ENCODE measurements at places on chromosomes 4 and X. TPM values are rescaled to one million over a fixed set of nuclear protein-coding genes. Genes with fewer than 3 reads are reported as not detected.

GRCh38 chr4:155974476-155974749 is 20.7 kb upstream of the CTSO start:
- H3K27ac ChIP-seq: no peak overlapping the region
- H3K4me3 ChIP-seq: no peak overlapping the region
- no peak for DNase-seq
- H3K27me3 ChIP-seq: no peaks in the 10 kb centered on the region

DNA sequence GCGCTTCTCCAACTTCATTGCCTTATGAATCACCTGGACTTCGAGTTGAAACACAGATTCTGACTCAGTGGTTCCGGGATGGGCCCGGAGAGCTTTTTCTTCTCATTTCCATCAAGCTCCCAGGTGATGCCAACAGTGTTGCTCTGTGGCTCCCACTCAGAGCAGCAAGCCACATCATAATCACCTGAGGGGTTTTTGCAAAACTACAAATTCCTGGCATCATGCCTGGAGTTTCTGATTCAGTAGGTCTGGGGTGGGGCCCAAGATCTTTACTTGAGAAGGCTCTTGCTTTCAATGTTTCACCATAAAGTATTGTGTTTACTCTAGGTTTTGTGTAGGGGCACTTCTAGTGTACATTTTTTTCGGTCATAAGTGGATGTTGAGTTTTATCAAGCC is 7.0 kb downstream of the MTM1 start:
- DNase-seq: no peak
- H3K36me3 ChIP-seq: no peaks in the 10 kb centered on the region

GRCh38 chrX:147565237-147565636 is 346.5 kb upstream of the FMR1 start:
- H3K27me3 ChIP-seq: no peaks in the 10 kb centered on the region
- no peak overlapping the region for H3K4me3 ChIP-seq
- no peak overlapping the region for H3K27ac ChIP-seq
- H3K36me3 ChIP-seq: no peaks in the 10 kb centered on the region
- no peak for DNase-seq

GRCh38 chr4:52863324-52863723 is 1.2 kb downstream of the RASL11B start:
- no peaks in the 10 kb centered on the region for H3K4me1 ChIP-seq
- H3K4me3 ChIP-seq: no peak overlapping the region
- no peaks in the 10 kb centered on the region for H3K27me3 ChIP-seq
- H3K36me3 ChIP-seq: no peaks in the 10 kb centered on the region
- no peak overlapping the region for H3K27ac ChIP-seq

GRCh38 chrX:154019061-154019621 is 561 bp downstream of the IRAK1 start:
- peak overlapping the region; percentile 52 for H3K4me3 ChIP-seq
- no peaks in the 10 kb centered on the region for H3K27me3 ChIP-seq
- H3K36me3 ChIP-seq: no peaks in the 10 kb centered on the region
- peaks cover 4% of the 10 kb centered on the region for H3K4me1 ChIP-seq
- DNase-seq: no peak

- H3K27me3 ChIP-seq: no peaks in the 10 kb centered on the region
- H3K36me3 ChIP-seq: no peaks in the 10 kb centered on the region
- no peak for DNase-seq
- H3K4me1 ChIP-seq: peaks cover 4% of the 10 kb centered on the region
- H3K27ac ChIP-seq: peak overlapping the region; percentile 72
Measured at GRCh38 chr4:102759831-102760644, 730 bp downstream of the MANBA start.

- H3K27me3 ChIP-seq: no peaks in the 10 kb centered on the region
- no peaks in the 10 kb centered on the region for H3K36me3 ChIP-seq
- no peak for DNase-seq
- H3K4me3 ChIP-seq: no peak overlapping the region
- no peak overlapping the region for H3K27ac ChIP-seq
- no peaks in the 10 kb centered on the region for H3K4me1 ChIP-seq
Measured at GRCh38 chr4:141459020-141459419, 177.4 kb upstream of the IL15 start.

- H3K27me3 ChIP-seq: no peaks in the 10 kb centered on the region
- no peak overlapping the region for H3K4me3 ChIP-seq
- H3K4me1 ChIP-seq: peaks cover 13% of the 10 kb centered on the region
Measured at GRCh38 chr4:40723728-40724127, 26.0 kb upstream of the NSUN7 start.

- H3K27ac ChIP-seq: no peak overlapping the region
- no peaks in the 10 kb centered on the region for H3K4me1 ChIP-seq
- H3K36me3 ChIP-seq: peaks cover 35% of the 10 kb centered on the region
- no peak overlapping the region for H3K4me3 ChIP-seq
- no peak for DNase-seq
Measured at GRCh38 chr4:16194214-16194613, 32.1 kb downstream of the TAPT1 start.

- H3K27ac ChIP-seq: no peak overlapping the region
- H3K4me1 ChIP-seq: no peaks in the 10 kb centered on the region
- no peaks in the 10 kb centered on the region for H3K27me3 ChIP-seq
- H3K36me3 ChIP-seq: no peaks in the 10 kb centered on the region
- DNase-seq: no peak
- H3K4me3 ChIP-seq: no peak overlapping the region
Measured at GRCh38 chr4:41613386-41613785, 75.4 kb downstream of the LIMCH1 start.

DNA sequence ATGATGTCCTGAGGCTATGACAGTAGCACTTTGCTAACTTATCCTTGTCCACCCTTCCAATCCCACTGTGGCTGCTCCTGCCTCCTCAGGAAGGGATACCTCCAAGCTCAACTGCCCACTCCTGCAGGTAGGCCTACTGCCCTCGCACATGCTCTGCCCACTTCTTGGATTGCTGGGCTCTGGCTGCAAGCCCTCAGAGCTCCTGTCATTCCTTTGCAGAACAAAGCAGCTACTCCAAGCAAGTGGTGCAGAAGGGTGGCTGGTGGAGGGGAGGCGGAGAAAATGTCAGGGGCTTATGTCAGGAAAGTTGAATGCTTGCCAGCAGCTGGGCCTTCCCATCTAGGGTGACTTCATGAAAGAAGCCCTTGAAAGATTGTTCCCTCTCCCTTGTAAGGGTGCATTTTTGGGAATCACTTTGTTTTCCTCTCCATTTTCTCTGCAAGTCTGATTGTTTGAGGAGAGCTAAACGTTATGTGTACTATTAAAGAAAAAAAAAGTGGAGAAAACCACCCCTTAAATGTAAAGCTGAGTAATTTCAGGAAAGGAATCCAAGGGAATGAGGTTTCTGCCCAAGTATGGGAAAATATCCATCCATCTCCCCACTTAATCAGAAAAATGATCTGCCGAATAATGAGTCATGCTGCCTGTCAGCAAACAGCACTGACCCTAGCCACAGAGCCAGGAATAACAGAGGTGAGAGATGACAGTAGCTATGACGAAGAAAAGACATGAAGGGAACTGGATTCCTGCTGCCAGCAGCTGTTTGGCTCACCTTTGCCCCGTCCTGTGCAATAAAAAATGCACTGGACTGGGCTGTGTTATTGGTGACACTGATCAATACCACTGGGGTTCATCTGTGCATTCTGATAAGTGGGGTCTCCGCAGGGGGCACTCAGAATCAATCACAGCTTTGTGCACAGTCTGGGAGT is 102.0 kb downstream of the RTL5 start:
- H3K27ac ChIP-seq: no peak overlapping the region
- H3K4me1 ChIP-seq: peaks cover 3% of the 10 kb centered on the region
- H3K36me3 ChIP-seq: no peaks in the 10 kb centered on the region
- no peak overlapping the region for H3K4me3 ChIP-seq
- DNase-seq: no peak

DNA sequence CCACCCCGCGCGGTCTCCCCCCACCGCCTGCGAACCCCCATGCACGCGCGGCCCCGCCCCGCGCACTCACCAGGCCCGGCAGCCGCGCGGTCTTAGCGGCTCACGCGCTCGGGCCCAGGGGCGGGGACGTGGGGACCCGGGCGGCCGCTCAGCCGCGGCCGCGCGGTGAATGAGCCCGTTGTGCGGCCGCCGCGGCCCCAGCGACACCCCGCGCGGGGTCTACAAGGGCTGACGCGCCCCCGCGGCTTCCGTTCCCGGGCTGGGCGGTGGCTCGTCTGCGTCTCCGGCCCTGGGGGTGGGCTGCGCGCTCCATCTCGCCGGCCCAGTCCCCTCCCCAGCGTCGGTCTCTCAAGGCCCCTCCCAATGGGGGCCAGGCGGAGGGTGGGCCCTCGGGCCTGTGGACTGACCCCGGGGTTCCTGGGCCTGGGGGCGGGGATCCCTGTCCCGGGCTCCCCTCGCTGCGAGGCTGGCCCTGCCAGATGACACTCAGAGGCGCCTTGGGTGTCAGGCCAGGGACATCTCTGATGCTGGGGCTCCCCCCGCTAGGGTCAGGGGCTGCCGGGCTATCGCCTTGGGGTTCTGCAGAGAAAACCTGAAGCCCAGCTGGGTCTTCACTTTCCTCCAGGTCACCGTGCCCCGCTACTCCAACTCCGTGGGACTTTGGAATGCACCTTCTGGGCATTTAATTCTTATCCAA is 4.3 kb upstream of the SLC26A1 start:
- H3K27ac ChIP-seq: no peak overlapping the region
- no peaks in the 10 kb centered on the region for H3K36me3 ChIP-seq
- no peak overlapping the region for H3K4me3 ChIP-seq
- no peak for DNase-seq

- H3K27ac ChIP-seq: no peak overlapping the region
- H3K36me3 ChIP-seq: no peaks in the 10 kb centered on the region
- no peak for DNase-seq
- no peaks in the 10 kb centered on the region for H3K4me1 ChIP-seq
Measured at GRCh38 chr4:95428291-95429070, 120.3 kb downstream of the UNC5C start.

DNA sequence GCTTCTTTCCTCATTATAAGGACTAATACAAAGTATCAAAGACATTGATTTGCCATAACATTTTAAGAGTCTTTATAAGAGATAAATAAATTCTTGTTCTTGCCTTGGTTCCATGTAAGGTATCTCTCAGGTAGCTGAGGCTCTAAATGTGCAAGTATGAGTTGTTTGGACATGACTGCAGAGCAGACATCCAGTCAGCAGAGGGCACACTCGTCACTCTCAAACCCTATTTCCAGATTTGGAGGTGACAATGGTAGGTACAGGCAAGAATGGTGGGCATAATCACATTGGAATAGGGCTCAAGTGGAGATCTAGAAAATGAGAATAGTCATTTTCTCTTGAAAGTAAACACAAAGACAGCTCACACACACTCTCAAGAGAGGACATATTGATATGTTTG is 133.3 kb upstream of the ZIC3 start:
- no peaks in the 10 kb centered on the region for H3K4me1 ChIP-seq
- no peaks in the 10 kb centered on the region for H3K27me3 ChIP-seq
- no peak overlapping the region for H3K27ac ChIP-seq
- no peak overlapping the region for H3K4me3 ChIP-seq
- DNase-seq: no peak
- no peaks in the 10 kb centered on the region for H3K36me3 ChIP-seq

DNA sequence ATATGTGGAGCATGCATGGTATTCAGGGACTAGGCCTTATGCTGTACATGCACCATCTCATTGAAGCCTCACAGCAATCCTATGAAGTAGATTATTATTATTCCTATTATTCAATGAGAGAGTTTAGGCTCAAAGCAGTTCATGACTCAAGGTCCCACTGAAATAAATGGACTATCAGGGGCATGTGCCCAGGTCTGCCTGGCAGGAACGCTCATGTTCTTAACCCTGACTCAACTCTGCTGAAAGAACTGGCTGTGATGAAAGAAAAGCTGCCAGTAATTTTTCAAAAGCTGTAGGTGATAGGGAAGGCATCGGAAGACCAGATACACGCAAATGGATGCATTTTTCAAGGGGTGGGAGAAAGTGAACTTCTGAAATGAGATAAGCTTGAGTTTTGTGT is 243.4 kb downstream of the PTTG2 start:
- H3K4me1 ChIP-seq: no peaks in the 10 kb centered on the region

DNA sequence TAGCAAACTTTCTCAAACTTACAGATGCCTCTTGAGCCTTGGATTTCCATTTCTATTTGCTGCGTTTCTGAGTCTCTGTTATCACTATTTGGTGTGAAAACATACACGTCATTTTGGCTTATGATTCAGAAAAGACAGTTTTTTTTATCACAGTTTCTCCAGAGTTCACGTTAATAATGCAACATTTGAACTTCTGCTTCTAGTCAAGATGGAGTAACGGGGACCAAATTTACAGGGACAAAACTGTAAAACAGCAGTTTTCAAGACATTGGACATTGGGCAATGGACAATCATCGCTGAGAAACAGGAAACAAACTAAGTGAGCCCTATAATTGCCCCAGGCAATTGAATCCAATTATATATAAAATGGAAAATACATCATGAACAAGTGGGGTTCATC is 36.2 kb upstream of the TASL start:
- H3K4me1 ChIP-seq: no peaks in the 10 kb centered on the region
- H3K27ac ChIP-seq: no peak overlapping the region
- H3K27me3 ChIP-seq: no peaks in the 10 kb centered on the region
- no peak for DNase-seq
- H3K4me3 ChIP-seq: no peak overlapping the region

DNA sequence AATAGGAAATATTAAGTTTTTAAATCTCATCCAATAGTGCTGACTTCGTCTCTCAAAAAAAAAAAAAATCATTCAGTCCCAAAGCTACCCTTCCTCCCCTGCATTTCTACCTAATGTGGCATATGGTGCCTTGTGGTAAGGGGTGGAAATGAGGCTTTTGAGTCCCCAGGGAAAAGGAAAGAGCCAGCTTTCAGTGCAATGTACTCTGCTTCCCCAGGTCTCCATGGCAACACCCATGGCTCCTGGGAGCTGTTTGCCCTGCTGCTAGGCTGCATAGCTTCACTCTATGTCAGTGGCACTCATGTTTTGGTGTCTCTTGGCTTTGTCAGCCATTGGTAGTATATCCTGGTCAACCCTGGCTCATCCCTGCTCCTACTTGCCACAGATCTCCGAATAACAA is 175.9 kb downstream of the SLC39A8 start:
- no peaks in the 10 kb centered on the region for H3K4me1 ChIP-seq
- no peaks in the 10 kb centered on the region for H3K36me3 ChIP-seq
- H3K27ac ChIP-seq: no peak overlapping the region
- no peak overlapping the region for H3K4me3 ChIP-seq
- no peaks in the 10 kb centered on the region for H3K27me3 ChIP-seq
- DNase-seq: no peak

GRCh38 chrX:1925053-1925481 is 310.2 kb downstream of the ASMT start:
- H3K36me3 ChIP-seq: no peaks in the 10 kb centered on the region
- no peaks in the 10 kb centered on the region for H3K4me1 ChIP-seq
- no peak overlapping the region for H3K27ac ChIP-seq
- no peak for DNase-seq

DNA sequence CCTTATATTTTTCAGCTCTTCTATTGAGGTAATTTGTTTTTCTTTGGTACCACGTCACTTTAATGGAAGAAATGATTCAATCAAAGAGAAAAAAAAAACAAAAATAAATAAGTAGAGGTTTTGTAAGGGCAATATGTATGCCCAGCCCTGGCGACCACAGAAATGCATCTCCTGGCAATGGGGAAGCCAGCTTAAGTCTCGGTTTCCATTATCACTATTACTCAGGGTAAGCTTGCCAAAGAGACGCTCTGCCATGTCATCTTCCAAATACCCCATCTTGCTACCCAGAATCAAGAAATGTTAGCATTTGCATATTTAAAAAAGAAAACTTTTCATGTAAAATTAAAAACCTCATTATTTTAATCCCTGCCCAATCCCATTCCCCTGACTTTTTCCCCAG is 68.8 kb downstream of the FAM47C start:
- no peak overlapping the region for H3K27ac ChIP-seq
- H3K4me3 ChIP-seq: no peak overlapping the region
- no peaks in the 10 kb centered on the region for H3K36me3 ChIP-seq
- DNase-seq: no peak
- H3K27me3 ChIP-seq: no peaks in the 10 kb centered on the region

Gene C1QTNF7
- 0.27 TPM for total RNA-seq

Gene FMR1NB
- total RNA-seq: not detected

Gene SSX5
- not detected for total RNA-seq

Gene SCML1
- total RNA-seq: 50.1 TPM

Gene SORCS2
- total RNA-seq: not detected

Gene TMSB15A
- total RNA-seq: not detected

All from naive thymus-derived CD4-positive, alpha-beta T cell (primary cell).